Natural killer cell treated with Interleukin-12 subunit alpha and Interleukin-12 subunit beta and Interleukin-15 and Interleukin-18, amount 100 ng/mL, for 72 hours (primary cell): ENCODE measurements at places on chromosomes 12 and 14. TPM values are rescaled to one million over a fixed set of nuclear protein-coding genes. Genes with fewer than 3 reads are reported as not detected.

- DNase-seq = no peak
These were observed 78.4 kb downstream of the DAD1 start for GRCh38 chr14:22510527-22511110.

DNA sequence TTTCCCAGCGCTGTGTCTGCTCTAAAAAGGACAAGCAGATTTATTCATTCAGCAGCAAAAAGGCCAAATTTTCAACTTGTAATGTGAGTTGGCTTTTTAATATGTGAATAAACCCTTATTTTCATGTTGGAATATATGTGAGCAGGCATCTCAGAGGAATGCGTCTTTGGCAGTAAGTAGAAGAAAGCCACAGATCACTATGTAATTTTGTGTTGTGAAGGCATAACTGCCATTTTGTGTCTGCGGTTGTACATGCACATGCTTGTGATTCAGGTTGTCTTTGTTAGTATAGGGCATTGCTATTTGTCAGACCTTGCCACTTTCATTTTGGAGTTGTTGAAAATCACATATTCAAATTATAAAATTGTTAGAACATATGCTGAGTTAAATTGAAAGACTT lies 398.8 kb upstream of the RGS6 start:
- DNase-seq = no peak

GRCh38 chr12:3487027-3487426 lies 4.0 kb upstream of the PRMT8 start:
- no peak for DNase-seq

GRCh38 chr14:71384007-71384845 lies 477.0 kb downstream of the PCNX1 start:
- DNase-seq = no peak

The HVCN1 gene
- 1.00 TPM for total RNA-seq
